ENCODE measurements at places on chromosomes 2 and 18.

GRCh38 chr18:48800876-48801727 lies 149.7 kb downstream of the SMAD7 start:
- peak; percentile 31 for DNase-seq

DNA sequence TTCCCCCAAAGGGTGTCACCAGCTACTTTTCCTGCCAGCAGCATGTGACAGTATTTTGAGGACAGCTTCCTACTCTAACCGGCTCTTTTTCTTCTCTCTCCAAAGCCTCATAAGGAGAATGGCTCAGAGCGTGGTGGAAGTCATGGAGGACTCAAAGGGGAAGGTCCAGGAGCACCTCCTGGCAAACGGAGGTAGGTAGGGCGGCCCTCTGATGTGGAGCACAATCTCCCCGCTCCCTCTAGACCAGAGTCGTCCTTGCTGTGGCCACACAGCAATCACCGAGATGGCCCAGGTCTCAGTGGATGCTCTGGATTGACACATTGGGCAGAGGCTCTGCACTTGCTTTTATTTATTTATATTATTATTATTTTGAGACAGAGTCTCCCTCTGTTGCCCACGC lies 32.4 kb downstream of the ATP6V1C2 start:
- no peak for DNase-seq

- DNase-seq: no peak
These were observed 19.1 kb upstream of the GCFC2 start for GRCh38 chr2:75729861-75730260.

DNA sequence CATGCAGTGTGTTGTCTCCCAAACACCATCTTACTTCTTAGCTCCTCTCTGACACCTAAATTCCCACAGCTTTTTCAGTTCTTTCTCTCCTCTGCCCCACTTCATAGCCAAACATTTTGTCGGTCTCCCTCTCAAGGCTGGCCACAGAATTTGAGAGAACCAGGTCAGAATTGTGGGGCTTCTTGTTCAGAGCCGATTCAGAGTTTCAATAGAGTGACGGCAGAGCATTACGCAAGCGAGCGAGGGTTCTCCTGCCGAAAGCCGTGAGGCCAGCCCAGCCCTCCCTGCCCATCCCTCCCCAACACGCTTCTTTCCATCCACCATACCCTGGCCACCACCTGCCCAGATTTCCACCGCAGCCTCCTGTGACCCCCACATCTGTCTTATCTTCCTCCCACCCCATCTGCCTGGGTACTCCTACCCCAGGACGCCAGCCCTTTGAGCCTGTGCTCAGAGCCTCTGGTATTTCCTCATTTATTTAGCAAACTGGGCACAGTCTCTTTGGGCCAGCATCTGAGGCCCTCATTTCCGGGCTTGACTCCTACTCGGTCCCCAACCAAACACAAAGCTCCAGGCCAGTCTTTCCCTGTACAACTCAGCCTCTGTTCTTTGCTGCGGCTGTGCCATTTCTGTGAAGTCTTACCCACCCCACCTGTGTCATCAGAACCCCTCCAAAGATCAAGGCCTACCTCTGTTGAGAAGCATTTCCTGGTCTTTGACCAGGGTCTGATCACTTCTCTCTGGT lies 70.0 kb upstream of the MAP4K4 start:
- no peak for DNase-seq

DNA sequence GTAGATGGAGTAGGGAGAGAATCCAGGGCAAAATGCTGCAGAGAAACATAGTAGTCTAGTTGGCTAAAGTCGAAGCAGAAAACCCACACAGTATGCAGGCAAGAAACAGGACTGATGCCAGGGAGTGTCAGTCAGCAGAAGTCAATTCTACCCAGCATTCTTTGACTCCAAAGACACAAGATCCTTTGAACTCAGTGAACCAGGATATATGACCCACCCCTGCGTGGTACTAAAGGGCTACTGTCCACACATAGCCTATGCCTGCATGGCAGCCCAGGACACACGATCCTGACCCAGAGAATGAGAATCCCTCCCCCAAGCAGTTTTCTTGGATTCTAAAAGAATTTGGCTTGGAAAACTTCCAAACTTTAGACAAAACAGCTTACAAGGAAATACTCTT lies 42.5 kb downstream of the ALK start:
- no peak for DNase-seq

- peak; percentile 79 for DNase-seq
These were observed 166.0 kb downstream of the SOCS6 start for GRCh38 chr18:70454704-70455322.

DNA sequence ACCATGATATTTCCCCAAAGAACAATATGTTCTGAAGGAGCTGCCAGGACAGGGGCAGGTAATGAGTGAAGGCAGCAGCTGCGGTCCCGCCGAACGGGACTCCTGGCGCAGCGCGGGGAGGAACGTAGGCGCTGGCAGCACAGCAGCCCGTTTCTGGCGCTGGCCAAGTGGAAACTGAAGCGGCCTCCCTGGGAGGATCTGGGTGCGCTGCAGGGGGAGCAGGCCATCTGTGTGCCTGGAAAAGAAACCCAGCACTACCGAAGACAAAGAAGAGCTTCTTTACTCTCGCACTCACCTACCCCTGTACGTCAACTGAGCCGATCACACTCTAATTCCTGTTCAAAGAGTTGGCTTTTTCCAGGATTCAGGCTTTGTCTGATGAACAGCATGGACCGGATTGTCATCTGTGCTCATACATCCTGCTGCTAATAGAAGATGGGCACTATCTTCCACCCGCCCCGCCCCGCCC lies 11.8 kb downstream of the G6PC2 start:
- peak; percentile 8 for DNase-seq

GRCh38 chr18:43886341-43886740 lies 609.1 kb upstream of the SYT4 start:
- peak; percentile 30 for DNase-seq

- DNase-seq: peak; percentile 73
These were observed 162.0 kb downstream of the LTBP1 start for GRCh38 chr2:33108483-33109443.

- DNase-seq: no peak
These were observed 19.4 kb downstream of the IMMT start for GRCh38 chr2:86175828-86176227.

GRCh38 chr2:6184532-6185292 lies 492.5 kb downstream of the SOX11 start:
- DNase-seq: peak; percentile 2

GRCh38 chr2:138649571-138649970 lies 130.6 kb downstream of the NXPH2 start:
- no peak for DNase-seq

DNA sequence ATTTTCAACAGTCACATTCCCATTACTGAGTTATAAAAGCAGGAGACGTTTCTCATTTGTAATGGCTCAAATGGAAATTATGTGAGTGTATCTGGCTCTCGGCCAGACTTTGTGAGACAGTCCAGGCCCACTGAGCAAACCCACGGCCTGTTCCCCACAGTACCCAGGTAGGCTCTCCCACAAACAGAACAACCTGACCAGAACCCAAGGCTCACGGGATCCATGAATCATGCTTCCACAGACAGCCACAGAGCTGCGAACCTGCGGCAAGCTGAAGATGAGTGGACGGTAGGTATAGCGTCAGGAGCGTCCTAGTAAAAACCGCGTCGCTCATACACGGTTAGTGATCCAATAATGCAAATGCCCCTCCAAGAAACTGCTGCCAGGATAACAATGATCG lies 34.2 kb downstream of the NDUFA10 start:
- DNase-seq: no peak

DNA sequence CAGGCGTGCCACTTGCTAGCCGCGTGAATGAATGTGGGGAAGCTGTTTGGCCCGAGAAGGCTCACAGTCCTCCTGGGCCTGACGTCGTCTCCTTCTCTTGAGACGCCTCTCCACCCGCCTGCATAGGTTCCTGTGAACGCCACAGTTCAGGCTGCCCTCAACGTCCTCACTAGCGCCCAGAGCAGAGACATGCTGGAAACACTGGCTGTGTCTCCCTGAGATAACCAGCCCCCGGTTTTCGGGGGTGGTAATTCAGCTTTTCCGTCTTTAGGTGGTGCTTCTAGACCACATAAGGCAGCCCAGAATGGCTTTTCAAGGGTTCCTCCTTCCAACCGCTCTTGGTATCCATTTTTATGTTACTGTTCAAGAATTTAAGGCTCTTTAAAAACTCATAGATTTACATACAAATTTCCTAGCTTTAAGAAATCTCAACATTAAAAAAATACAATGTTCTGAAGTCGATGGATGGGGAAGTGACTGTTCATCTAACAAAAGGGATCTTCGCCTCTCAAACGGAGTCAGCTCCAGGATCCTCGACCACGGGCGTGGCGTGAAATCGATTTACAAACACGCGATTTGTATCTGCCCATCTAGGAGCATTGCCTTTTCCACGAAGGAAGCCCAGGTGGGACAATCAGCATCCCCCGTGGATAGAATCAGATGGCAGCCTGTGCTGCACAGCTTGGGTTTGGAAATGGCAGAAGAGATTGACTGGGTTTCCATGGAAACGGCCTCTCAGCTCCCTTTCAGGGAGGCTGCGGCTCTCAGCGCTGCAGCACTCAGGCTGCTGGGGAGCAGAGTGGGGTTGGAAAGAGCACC lies 110.6 kb upstream of the PXDN start:
- peak; percentile 38 for DNase-seq

- DNase-seq: no peak
These were observed 54.2 kb upstream of the POMC start for GRCh38 chr2:25222477-25223121.

- DNase-seq: no peak
These were observed 135.2 kb downstream of the RHBDD1 start for GRCh38 chr2:226971084-226971483.

DNA sequence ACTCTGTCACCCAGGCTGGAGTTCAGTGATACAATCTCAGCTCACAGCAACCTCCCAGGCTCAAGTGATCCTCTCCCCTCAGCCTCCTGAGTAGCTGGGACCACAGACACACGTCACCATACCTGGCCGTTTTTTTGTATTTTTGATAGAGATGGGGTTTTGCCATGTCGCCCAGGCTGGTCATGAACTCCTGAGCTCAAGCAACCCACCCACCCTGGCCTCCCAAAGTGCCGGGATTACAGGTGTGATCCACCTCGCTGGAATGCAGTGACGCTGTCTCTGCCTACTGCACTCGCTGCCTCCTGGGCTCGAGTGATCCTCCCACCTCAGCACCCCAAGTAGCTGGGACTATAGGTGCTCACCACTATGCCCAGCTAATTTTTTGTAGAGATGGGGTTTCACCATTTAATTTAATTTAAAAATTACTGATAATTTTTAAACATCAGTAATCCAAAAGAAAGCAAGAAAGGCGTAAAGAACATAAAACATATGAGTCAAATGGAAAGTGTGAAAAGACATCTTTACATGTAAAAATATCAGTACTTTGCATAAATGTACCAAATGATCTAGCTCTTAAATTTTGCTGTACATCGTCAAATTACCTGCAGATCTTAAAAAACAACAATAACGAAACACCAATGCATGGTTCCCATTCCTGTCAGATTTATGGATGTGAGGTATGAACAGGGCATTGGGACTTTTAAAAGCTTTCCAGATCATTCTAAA lies 2.8 kb upstream of the ZNF236 start:
- no peak for DNase-seq

DNA sequence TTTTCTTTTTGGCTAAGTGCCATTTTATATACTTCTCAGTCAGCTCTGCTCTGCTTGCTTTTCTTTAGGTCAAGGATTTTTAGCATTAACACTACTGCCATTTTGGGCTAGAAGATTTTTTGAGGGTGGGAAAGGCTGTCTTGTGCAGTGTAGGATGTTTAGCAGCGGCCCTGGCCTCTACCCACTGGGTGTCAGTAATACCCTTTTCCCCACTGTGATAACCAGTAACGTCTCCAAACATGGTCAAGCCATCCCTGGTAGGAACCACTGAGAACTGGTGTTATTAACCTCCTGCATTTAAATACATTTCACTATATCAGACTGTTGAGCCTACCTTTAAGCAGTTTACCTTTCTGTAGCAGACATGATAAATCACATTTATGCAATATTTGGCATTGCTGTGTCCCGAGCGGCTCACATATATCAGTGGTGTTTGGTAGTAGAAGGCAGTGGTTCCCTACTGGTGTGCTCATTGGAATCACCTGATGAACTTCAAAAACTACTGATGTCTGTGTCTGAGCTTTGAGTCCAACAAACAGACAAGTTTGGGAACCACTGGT lies 70.5 kb downstream of the CEP192 start:
- DNase-seq: no peak

GRCh38 chr2:102143450-102143985 lies 972 bp downstream of the IL1R1 start:
- peak; percentile 88 for DNase-seq

- peak; percentile 10 for DNase-seq
These were observed 12.5 kb upstream of the CABYR start for GRCh38 chr18:24126155-24126961.

DNA sequence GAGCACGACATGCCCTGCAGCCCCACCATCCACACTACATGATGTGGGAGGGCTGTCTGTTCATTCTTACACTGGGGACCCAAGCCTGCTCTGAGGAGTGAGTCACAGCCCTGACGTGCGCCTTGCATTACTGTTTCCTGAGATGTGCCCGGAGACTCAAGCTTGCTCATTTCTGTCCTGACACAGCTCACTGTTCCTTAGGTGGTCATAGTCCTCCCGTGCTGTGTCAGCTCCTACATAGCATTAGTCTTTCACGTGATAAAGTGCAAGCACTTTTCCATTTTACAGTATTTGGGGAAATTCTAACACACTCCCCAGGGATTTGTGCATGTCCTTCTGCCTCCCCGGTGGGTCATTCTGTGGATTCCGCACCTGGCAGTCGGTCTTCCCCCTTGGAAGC lies 46.2 kb upstream of the TRIM43B start:
- DNase-seq: peak; percentile 25

- no peak for DNase-seq
These were observed 484.1 kb downstream of the DCC start for GRCh38 chr18:52824126-52824525.

GRCh38 chr2:198498516-198498915 lies 694.1 kb downstream of the PLCL1 start:
- no peak for DNase-seq

DNA sequence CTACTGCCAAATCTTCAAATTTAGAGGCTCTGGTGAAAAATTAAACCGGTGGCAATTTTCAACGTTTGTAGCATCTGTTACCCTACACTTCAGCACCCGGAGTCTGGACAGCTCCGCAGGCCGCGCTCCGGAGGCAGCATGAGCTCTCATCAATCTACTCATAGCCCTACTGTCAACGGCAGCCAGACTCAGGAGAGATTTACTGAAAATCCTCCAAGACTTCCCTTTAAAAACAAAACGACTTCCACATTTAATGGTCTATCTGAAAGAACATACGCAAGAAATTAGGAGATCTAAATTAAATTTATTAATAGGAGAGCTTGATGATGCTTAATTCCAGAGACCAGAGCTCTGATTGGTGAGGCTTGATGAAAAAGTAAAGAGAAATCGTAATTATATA lies 970 bp upstream of the ADCYAP1 start:
- peak; percentile 55 for DNase-seq

DNA sequence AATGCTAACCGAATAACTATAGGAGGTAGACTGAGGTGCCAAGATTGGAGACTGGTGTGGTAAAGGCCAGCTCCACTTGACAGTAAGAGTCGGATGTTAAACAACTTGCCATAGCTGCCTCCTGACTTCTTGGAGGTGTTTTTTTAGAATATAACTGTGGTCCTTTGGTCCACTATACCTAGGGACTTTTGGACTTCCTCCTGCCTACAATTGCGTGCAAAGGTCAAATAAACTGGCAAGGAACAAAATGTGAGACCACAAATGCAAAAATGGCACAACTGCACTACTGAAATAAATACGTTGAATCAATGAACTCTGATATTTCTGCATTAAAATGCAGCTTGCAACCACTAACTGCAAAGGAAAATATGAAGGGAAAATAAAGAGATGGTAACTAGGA lies 338.6 kb downstream of the NRXN1 start:
- no peak for DNase-seq
